ENCODE measurements at places on chromosomes 3 and 15.

GRCh38 chr3:27730774-27731659 is 8.9 kb upstream of the EOMES start:
- DNase-seq, result no peak

GRCh38 chr15:56782306-56782705 is 49.0 kb upstream of the ZNF280D start:
- DNase-seq, result no peak

DNA sequence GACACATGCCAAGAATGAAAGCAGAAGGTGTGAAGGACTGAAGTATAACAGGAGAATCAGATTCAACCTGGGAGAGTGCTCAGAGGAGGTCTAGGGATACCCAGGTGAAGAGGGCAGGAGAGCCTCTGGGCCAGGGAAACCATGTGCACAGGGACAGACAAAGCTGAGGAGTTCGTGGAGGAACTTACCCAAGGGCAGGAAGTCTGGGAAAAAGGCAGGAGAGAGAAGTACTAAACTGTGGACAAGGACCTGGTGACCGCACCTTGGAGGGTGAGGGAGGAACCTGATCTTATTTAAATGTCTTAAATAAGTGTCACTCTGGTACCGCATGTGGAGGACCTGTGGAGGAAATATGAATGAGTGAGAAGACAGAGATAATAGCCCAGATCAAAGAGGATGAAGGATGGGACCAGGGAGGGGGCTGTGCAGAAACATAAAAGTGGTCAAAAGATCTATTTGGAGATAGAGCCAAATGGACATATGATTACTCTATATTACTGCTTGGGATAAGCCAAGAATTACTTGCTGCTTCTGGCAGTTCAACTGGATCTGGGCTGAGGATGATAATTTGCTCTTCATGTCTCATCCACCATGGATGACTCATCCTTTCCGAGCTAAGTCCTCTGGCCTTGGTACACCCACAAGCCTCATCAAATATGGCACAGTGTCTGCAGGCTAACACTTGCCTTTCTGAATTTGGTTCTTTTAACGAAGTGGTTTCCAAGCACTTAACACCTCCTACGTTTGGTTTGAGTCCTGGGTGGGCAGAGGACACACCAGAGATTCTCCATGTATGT is 116.9 kb upstream of the NMNAT3 start:
- DNase-seq, result no peak

DNA sequence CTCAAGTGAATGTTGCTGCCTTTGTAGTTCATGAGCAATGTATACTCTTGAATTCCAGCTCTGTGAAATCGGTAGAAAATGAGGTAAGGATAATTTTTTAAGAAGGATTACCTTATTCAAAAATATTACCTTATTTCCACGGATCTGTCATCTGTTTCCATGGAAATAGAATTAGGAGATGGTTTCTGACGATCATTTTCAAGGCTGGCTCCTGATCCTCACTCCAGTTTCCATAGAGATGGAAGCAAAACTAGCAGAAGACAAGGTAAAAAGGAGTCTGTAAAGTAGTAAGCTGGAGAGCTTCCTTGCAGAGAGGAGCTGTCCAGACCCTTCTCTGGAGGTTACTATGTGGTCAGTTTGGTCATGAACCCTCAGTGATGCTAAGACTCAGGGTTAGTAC is 55.5 kb downstream of the CACNA2D3 start:
- no peak for DNase-seq

GRCh38 chr15:76201536-76202255 is 109.6 kb downstream of the ETFA start:
- no peak for DNase-seq

GRCh38 chr3:12335421-12335820 is 46.6 kb downstream of the PPARG start:
- no peak for DNase-seq

- DNase-seq, result peak; percentile 48
Measured at GRCh38 chr15:33309602-33310276, 1.0 kb upstream of the RYR3 start.
